ENCODE measurements at places on chromosomes 1 and 21.

GRCh38 chr1:47792779-47793178, 204.4 kb downstream of the TRABD2B start:
- DNase-seq, result no peak

GRCh38 chr1:14549897-14550620, 48.4 kb upstream of the KAZN start:
- no peak for DNase-seq

DNA sequence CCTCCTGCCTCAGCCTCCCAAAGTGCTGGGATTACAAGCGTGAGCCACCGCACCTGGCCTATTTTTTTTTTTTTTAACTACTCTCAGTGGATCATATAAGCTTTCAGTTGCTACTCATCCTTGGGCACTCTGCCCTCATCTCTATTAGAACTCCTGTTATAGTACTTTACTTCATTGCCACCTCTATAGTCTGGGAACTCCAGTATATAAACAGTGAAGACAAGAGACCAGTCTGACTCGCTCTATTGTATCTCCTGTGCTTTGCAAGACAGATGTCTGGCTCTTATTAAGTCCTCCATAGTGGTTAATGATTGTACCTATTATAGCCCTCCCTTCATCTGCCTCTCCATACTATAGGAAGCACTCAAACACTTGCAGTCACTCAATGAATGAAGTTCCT, 15.1 kb downstream of the KHDRBS1 start:
- DNase-seq, result no peak

DNA sequence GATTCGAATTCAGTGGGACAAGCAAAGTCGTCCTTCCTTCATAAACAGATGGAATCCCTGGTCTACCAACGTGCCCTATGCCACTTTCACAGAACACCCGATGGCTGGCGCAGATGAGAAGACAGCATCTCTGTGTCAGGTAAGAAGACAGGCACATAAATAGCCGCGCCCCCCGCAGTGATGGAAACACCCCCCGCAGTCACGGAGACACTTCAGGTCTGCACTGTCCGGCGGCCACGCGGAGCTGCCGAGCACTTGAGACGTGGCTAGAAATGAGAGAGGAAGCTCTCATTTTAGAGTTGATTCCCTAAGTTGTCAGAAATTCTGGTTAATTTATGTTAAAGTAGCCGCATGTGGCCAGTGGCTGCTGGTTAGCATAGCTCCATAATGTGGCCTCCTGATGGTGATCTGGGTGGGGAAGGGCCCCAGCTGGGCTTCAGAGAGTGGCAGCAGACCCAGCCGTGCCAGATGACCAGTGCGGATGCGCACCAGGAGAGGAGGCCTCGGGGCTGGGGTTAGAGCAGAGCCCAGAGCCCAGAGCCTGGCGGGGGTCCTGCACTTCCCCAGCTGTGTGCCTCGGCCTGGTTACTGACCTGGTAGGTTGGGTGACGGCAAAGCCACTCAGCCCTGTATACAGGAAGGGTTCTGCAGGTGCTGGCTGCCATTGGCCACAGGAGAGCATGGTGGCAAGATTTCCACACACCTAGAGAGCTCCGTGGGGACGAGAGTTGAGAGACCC, 2.9 kb downstream of the TPRG1L start:
- DNase-seq, result no peak

GRCh38 chr1:108653431-108654105, 7.3 kb downstream of the HENMT1 start:
- DNase-seq, result no peak

- DNase-seq, result no peak
Measured at GRCh38 chr1:225598847-225599246, 54.1 kb downstream of the ENAH start.

- no peak for DNase-seq
Measured at GRCh38 chr1:55317673-55318072, 102.5 kb upstream of the USP24 start.

GRCh38 chr1:10755970-10756521, 40.4 kb downstream of the CASZ1 start:
- DNase-seq, result no peak

DNA sequence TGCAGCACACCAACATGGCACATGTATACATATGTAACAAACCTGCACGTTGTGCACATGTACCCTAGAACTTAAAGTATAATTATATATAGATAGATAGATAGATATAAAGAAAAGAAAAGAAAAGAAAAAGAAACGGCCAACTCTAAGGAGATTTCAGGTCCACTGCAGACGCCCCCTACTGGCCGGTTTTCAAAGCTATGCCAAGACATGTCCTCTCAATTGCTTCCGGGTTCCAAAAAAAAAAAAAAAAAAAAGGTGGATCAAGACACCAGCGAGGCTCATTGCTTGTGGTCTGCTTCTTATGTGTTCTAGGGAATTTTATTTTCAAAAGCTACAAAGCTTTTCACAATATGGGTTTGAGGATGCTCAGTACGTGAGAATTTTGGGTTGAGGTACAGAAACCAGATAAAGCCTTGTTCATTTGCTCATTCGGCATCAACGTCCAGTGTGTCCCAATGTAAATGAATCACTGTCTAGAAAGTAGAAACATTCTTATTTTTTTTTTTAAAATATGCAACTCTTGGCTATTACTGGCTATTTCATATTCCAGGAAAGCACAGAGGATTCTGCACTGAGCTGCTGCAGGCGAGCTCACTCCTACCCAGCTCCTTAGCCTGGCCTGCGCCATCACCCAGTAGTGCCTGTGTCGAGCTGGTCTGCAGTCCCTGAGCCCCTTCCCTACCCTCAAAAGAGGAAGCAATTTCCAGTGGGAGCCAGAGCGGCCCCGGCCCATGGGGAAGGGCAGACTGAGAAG, 643.0 kb downstream of the KIF26B start:
- DNase-seq, result no peak

GRCh38 chr21:17139696-17140095, 373.1 kb upstream of the CXADR start:
- no peak for DNase-seq

DNA sequence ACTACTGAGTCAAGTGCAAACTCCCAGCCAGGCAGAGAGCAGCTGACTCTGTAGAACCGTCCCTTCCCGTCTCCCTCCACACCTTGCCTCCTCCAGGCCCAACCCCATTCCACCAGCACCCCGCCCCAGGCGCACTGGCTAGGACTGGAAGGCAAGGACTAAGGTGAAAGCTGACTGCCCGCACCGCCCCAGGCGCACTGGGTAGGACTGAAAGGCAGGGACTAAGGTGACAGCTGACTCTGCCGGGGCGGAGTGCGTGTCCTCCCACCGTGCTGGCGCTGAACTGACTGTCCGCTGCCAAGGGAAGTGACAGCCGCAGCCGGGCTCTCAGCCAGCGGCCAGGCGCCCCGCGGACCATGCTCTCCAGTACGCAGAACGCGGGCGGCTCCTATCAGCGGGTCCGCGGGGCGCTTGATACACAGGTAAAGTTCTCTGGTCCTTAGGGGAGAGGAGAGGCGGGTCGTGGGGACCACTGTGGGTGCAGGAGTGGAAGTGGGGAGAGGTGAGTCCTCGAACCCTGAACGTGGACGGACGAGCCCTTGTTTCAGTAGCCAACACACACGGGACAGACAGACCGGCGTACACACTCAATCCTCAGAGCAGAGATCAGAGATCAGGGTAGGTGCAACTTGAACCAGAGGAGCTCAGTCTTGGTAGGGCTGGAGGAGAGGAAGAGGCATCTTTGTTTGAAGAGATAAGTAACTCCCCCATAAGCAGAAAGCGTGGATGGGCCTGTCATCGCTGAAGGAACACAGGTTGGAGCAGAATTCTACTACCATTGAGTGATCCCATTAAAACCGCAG, 58.0 kb downstream of the RBM11 start:
- DNase-seq, result peak; percentile 37

DNA sequence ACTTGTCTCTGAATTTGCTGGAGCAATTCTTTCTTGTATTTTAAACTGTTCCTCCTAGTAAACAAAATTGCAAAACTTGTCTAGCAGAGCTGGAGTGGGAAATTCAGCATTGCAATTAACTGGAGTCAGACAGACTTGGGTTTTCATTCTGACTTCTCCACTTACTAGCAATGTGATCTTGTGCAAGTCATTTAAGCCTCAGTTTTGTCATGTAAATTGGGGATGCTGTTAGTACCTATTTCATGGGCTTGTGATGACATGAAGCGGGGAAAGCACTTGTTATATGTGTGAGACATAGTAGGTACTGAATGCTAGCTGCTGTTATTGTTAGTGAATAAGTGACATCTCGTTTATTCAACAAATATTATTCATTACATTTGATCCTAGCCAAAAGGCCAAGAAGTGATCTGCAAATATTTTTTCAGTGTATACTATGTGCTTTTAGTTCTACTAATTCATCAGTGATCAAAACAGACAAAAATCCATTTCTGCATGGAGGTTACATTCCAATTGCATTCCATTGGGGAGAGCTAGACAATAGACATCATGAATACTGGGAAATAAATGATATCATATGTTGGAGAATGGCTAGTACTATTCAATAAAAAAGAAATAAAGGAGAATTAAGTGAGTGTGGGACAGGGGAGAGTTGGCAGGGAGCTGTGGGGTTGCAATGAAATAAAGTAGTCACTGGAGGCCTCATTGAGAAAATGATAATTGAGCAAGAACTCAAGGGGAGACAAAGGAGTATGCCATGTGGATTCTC, 47.1 kb downstream of the CACHD1 start:
- no peak for DNase-seq

GRCh38 chr1:3321559-3322449, 132.7 kb upstream of the ARHGEF16 start:
- no peak for DNase-seq

DNA sequence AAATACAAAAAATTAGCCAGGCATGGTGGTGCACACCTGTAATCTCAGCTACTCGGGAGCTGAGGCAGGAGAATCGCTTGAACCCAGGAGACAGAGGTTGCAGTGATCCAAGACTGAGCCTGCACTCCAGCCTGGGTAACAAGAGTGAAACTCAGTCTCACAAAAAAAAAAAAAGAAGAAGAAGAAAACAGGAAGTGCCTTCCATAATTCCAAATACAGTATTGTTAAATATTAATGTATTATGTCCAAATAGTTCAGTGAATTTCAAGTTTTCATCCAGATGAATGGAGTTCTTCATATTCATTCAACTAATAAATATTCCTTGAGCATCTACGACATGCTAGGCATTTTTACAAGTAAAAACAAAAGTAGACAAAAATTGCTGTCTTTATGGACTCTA, 33.3 kb downstream of the PLEKHO1 start:
- DNase-seq, result no peak

- no peak for DNase-seq
Measured at GRCh38 chr21:37644636-37645035, 271.6 kb downstream of the KCNJ6 start.

GRCh38 chr1:62064829-62065407, 129.7 kb upstream of the L1TD1 start:
- no peak for DNase-seq

DNA sequence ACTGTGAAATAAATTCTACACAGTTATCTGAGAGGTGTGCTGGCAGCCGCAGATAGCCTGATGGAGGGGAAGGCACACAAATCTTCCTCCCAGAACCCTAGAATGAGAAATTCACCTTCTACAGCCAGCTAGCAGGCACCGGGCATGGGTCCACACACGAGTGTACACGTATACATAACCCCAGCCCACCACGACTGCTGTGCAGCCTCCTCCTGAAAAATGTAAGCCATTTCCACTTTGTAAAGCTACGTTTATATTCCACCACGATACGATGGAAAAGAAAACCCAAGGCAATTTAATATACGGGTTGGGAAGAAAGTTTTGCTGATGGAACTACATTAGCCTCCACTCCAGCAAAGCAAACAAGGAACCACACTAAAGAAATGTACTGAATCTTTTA, 1.8 kb downstream of the BTG3 start:
- DNase-seq, result peak; percentile 9

Data from nucleus accumbens (tissue), 56 donors.